ENCODE measurements at places on chromosomes 3 and 15.

- DNase-seq: no peak
These were observed 35.2 kb upstream of the RFTN1 start for GRCh38 chr3:16548721-16549120.

GRCh38 chr3:61980041-61980440, 393.3 kb downstream of the FEZF2 start:
- DNase-seq: no peak

DNA sequence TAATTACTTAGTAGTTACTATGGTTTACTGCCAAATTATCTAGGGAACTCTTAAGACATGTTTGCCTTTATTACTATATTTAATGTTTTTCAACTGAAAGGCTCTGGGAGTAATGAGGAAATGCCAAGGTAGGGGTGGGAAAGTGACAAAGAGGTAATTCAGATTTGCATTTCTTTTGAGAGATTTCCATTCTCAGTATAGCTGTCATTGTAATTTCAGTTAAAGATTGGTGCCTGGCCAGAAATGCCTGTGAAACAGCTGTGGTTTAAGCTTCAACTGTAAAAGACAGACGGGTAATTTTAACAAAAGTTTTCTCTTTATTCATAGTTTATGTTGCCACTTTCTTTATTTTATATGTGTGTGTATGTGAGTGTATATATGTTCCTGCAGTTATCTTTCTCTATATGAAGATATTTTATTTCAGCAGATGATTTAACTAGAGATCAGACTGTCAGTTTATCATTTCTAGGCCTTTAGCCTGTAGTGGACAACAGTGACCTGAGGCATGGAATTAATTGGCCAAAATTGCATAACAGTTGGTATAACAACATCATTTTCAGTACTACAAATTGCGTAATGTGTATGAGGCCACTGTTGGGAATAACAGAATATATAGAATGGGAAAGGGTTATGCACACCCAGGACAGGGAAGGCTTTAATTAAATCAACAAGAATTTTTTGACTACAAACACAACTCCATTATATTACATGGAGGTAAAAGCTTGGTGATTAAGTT, 119.0 kb downstream of the BBX start:
- no peak for DNase-seq

DNA sequence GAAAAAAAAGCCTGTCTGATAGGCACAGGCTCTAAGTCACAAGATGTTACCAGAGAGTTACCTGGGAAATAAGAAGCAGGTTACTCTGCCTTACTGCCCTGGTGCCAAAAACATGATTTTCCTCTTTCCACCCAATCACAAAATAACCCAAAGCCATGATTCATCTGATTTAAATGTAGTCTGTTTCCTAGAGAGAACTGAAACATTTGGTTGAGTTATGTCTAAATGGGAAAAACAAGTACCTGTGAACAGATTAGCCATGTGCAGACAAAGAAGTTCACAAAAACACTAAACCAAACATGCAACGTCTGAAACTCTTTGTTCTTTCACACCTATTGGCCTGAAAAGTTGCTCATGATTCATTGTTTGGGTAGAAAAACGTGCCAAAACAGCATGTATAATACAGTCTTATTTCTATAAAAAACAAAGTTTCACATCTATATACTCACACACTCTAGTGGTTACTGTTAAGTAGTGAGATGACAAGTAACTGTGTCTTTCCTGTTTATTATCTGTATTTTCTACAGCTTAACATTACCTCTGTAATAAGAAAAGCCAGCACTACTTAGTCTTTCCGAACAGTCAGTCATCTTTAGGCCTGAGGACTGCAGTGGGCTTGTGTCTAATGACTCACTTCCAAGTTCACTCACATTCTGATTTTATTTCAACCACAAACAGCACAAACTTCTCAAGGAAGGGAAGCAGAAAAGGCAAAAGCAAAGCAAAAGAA, 30.2 kb downstream of the FAM174B start:
- no peak for DNase-seq

DNA sequence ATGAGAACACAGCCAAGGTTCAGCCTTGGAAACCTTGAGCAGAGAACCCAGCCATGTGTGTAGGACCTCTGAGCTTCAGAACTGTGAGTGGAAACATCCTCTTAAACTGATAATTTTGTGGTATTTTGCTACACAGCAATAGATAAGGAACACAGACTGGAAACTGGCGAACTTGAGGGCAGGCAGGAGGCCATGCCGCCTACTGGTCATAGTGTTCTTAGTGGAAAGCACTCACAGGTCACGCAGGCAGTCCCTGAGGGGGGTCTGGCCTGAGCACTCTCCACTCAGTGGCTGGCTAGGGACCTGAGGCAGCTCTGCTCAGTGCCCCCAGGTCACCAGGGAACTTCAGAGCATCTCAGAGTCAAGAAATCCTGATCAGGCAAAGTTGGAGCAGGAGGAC, 9.7 kb upstream of the XIRP1 start:
- DNase-seq: no peak

Data from anterior cingulate cortex (tissue), 58 donors.